Tracheal epithelial cell (primary cell): ENCODE measurements at places on chromosomes 3 and 15. TPM values are rescaled to one million over a fixed set of nuclear protein-coding genes. Genes with fewer than 3 reads are reported as not detected.

Gene TLE3
- total RNA-seq = 14.2 and 28.3 TPM in 2 replicates

Gene RPUSD2
- total RNA-seq = 16.8 and 19.8 TPM in 2 replicates

Gene TMEM62
- 21.0 and 37.7 TPM in 2 replicates for total RNA-seq

Gene TTC23
- 15.9 and 16.2 TPM in 2 replicates for total RNA-seq

Gene MAP2K1
- total RNA-seq = 68.8 and 71.8 TPM in 2 replicates

Gene KIF23
- 2.8 and 4.6 TPM in 2 replicates for total RNA-seq

Gene CLRN1
- total RNA-seq = not detected in 2 replicates

Gene SRPRB
- 59.9 and 76.4 TPM in 2 replicates for total RNA-seq

Gene GOLGA6L7
- not detected in 2 replicates for total RNA-seq

Gene TNIK
- 0.85 and 2.4 TPM in 2 replicates for total RNA-seq

Gene TNFSF10
- total RNA-seq = 30.5 and 113 TPM in 2 replicates

Gene THRB
- 5.1 and 10.0 TPM in 2 replicates for total RNA-seq

Gene HIGD2B
- not detected in 2 replicates for total RNA-seq

Gene TRH
- total RNA-seq = not detected in 2 replicates

Gene CLDND1
- 120 and 168 TPM in 2 replicates for total RNA-seq

Gene REC114
- total RNA-seq = not detected in 2 replicates

Gene ERICH6
- total RNA-seq = under 0.01 and 0.24 TPM in 2 replicates

Gene IL5RA
- not detected in 2 replicates for total RNA-seq
